ENCODE measurements at places on chromosomes 3 and 15. TPM values are rescaled to one million over a fixed set of nuclear protein-coding genes. Genes with fewer than 3 reads are reported as not detected.

GRCh38 chr3:139394116-139394515, 4.7 kb upstream of the COPB2 start:
- H3K27ac ChIP-seq = no peak overlapping the region
- H3K36me3 ChIP-seq = no peaks in the 10 kb centered on the region
- H3K4me1 ChIP-seq = peaks cover 3% of the 10 kb centered on the region
- H3K4me3 ChIP-seq = no peak overlapping the region
- H3K27me3 ChIP-seq = no peaks in the 10 kb centered on the region
- DNase-seq = no peak

GRCh38 chr3:16520241-16520969, 6.9 kb upstream of the RFTN1 start:
- H3K36me3 ChIP-seq = no peaks in the 10 kb centered on the region
- peaks cover 9% of the 10 kb centered on the region for H3K4me1 ChIP-seq
- no peak for DNase-seq
- H3K4me3 ChIP-seq = no peak overlapping the region
- no peak overlapping the region for H3K27ac ChIP-seq
- peaks cover 43% of the 10 kb centered on the region for H3K27me3 ChIP-seq

DNA sequence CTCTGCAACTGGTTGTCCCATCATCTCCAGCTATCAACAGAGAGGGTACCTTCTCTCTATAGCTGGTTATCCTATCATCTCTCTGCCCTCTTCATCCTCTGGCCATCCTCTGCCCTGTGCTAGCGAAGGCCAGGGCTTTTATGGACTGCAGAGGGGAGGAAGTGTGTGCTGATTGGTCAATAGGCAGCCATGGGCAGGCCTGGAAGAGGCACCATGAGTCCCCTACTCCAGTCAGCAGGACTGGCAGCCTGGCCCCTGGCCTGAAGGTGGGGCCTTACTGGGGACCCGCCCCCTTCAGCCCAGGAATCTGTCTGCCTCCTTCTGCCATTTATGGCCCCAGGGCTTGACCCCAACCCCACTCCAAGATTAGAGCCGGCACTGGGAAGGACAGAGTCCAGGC, 10.4 kb upstream of the TRIM59 start:
- no peak overlapping the region for H3K27ac ChIP-seq
- H3K36me3 ChIP-seq = no peaks in the 10 kb centered on the region

- no peaks in the 10 kb centered on the region for H3K27me3 ChIP-seq
- DNase-seq = no peak
- H3K4me3 ChIP-seq = no peak overlapping the region
- H3K36me3 ChIP-seq = peaks cover 33% of the 10 kb centered on the region
- peaks cover 18% of the 10 kb centered on the region for H3K4me1 ChIP-seq
- H3K27ac ChIP-seq = peak overlapping the region; percentile 35
These were observed 12.3 kb downstream of the RBP1 start for GRCh38 chr3:139527265-139527664.

DNA sequence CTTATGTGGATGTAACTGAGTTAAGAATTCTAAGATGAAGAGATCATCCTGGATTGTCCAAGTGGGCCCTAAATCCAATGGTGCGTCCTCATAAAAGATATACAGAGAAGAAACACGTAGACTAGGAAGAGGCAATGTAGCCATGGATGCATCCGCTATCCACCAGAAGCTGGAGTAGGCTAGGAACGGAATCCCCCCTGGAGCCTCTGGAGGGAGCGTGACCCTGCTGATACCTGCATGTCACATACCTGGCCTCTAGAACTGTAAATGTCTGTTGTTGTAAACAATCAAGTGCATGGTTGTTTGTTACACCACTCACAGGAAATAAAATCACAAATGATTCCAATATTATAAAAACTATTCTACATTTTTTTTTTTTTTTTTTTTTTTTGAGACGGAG, 254.5 kb upstream of the RORA start:
- no peak for DNase-seq
- peaks cover 5% of the 10 kb centered on the region for H3K27me3 ChIP-seq
- no peak overlapping the region for H3K4me3 ChIP-seq
- no peaks in the 10 kb centered on the region for H3K36me3 ChIP-seq
- peaks cover 5% of the 10 kb centered on the region for H3K4me1 ChIP-seq
- no peak overlapping the region for H3K27ac ChIP-seq

DNA sequence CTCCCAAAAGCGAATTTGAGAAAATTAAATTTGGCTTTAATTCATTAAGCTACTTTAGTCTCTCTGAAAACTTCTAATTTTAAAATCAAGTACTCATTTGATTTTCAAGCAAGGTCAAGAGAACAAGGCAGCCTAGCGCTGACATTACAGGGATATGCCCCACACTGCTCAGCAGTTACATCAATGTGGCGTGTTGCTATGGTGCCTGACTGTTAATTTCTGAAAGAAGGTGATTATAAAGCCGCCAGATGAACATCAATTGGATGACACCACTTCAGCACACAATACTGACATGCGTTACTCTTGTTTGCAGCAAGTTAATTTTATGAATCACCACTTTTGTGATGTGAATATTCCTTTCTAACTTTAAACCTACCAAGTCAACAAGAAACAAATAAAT, 284.4 kb downstream of the FOXP1 start:
- H3K27me3 ChIP-seq = no peaks in the 10 kb centered on the region
- H3K4me3 ChIP-seq = no peak overlapping the region
- peaks cover 57% of the 10 kb centered on the region for H3K4me1 ChIP-seq
- no peak overlapping the region for H3K27ac ChIP-seq
- H3K36me3 ChIP-seq = peaks cover 26% of the 10 kb centered on the region
- no peak for DNase-seq

GRCh38 chr3:147615035-147615434, 205.9 kb downstream of the ZIC1 start:
- H3K4me1 ChIP-seq = no peaks in the 10 kb centered on the region
- DNase-seq = no peak
- H3K27me3 ChIP-seq = peaks cover 2% of the 10 kb centered on the region
- H3K27ac ChIP-seq = no peak overlapping the region
- H3K4me3 ChIP-seq = no peak overlapping the region

The SH2D7 gene
- not detected for total RNA-seq

The HCLS1 gene
- 0.46 TPM for total RNA-seq

The CDHR4 gene
- not detected for total RNA-seq
